IPS DF 6.9 (cell line): ENCODE measurements at places on chromosomes 1 and 21.

- DNase-seq: no peak
Observed at GRCh38 chr1:23434260-23434775, 9.8 kb upstream of the TCEA3 start.

DNA sequence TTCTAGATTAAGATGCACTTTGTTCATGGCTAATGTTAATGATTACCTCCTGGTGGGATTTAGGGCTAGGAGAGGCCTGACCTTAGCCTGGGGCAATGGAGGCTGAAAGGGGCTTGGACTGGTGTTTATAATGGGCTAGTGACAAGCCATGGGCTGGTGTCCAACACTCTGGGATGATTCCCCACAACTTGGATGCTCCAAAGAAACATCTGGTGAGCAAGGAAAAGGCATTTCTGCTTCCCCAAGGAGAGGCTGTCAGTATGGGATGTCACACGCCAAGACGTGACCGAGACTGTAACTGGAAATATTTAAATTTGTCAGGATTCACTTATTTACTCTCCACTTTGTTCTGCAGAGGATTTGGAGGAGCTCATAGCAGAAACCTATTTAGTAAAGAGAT, 45.2 kb downstream of the PTPRU start:
- DNase-seq: no peak

DNA sequence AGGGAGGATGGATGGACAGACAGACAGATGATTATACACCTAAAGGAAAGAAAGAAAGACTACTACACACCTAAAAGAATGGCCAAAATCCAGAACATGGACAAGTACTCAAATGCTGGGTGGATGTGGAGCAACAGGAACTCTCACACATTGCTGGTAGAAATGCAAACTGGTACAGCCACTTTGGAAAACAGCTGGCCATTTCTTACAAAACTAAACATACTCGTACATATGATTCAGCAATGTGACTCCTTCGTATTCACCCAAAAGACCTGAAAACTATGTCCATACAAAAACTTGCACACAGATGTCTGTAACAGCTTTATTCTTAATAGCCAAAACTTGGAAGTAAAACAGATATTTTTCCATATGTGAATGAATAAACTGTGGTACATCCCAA, 51.3 kb downstream of the PRPF38A start:
- DNase-seq: no peak

- DNase-seq: no peak
Observed at GRCh38 chr1:189434461-189434860, 1043.2 kb downstream of the BRINP3 start.

DNA sequence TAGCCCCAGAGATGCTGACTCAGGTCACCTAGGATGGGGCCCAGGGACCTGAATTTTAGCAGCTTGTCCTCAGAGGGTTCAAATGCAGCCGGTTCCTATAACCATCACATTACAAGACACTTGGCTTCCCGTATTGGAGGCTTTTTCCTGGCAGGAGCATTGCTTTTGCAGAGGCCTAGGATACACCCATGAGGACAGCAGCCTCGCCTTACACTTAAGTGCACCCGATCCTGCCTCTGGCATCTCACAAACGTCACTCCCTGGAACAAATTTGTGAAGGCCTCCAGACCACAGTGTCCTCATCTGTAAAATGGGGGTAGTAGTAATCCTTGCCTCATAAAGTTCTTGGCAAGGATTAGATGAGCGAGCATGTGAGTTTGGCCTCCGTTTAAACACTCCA, 130.0 kb downstream of the KAZN start:
- no peak for DNase-seq

- DNase-seq: no peak
Observed at GRCh38 chr21:31530897-31531705, 128.4 kb upstream of the SOD1 start.

- no peak for DNase-seq
Observed at GRCh38 chr1:180003026-180003695, 48.6 kb downstream of the CEP350 start.

GRCh38 chr1:16922466-16922865, 735 bp downstream of the CROCC start:
- no peak for DNase-seq
